ENCODE measurements at places on chromosomes 5 and 9.

DNA sequence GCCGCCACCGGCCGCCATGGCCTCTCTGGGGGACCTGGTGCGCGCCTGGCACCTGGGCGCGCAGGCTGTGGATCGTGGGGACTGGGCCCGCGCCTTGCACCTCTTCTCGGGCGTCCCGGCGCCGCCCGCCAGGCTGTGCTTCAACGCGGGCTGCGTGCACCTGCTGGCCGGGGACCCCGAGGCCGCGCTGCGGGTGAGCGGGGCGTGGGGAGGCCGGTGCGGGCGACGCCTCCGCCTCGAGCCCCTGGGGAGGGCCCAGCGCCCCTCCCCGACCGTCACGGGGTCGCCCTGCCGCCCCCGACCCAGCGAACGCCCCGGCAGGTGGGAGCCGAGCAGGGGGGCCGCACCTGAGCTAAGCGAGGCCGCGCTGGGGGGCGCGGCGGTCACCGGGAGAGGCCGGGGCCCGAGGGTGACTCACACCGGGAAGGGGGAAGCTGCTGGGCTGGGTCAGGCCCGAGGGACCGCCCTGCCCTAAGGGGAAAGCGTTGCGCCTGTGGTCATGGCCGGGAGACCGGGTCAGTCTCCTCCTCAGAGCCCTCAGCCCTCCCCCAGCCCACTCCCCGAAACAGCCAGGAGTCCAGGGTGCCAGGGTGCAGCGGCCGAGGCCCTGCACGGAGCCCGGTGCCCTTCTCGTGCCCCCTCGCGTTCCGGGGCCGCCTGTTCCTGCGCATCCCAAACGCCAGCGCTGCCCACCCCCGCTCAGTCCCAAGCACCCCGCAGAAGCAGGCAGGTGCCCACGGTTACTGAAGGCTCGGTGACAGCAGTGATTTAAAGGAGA, 510 bp downstream of the NOXA1 start:
- H3K27ac ChIP-seq, result no peak overlapping the region
- no peak for DNase-seq
- H3K4me1 ChIP-seq, result peaks cover 16% of the 10 kb centered on the region
- H3K4me3 ChIP-seq, result peak overlapping the region; percentile 26

- H3K36me3 ChIP-seq, result no peaks in the 10 kb centered on the region
Observed at GRCh38 chr9:136365775-136366222, 2.3 kb upstream of the DNLZ start.

DNA sequence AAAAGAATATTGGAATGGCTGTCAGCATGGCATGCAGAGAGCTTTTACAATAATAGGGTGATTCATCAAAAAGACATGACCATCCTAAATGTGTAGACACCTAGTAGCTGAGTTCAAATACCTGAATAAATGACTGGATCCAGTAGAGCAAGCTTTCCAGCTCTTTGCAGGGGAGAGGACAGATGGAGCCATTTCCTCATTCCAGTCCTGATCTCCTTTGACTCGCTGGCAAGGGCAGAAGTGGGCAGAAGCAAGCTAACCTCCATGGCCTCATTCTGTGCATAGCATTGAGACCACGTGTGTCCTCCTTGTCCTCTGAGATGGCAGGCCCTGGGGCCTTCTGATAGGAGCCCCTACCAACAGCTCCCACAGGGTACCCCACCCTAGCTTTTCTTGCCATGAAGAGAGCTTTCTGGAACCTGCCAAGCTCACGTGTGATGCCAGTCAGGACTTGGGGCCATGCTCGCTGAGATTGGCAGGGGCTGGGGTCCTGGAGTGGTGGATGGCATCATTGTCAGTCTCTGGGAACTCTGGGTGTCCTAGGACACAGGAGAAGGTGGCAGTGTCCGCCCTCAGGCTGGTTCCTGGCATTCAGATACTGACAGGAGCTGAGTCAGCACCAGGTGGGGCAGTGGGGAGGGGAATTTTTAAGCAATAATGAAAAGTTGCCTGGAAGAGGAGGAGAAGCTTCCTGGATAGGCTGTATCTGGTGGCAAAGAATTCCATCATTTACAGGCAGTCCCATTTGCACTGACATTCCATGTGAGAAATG, 33.6 kb downstream of the WWC1 start:
- peaks cover 20% of the 10 kb centered on the region for H3K27me3 ChIP-seq
- H3K27ac ChIP-seq, result no peak overlapping the region
- H3K36me3 ChIP-seq, result no peaks in the 10 kb centered on the region
- H3K4me3 ChIP-seq, result no peak overlapping the region

DNA sequence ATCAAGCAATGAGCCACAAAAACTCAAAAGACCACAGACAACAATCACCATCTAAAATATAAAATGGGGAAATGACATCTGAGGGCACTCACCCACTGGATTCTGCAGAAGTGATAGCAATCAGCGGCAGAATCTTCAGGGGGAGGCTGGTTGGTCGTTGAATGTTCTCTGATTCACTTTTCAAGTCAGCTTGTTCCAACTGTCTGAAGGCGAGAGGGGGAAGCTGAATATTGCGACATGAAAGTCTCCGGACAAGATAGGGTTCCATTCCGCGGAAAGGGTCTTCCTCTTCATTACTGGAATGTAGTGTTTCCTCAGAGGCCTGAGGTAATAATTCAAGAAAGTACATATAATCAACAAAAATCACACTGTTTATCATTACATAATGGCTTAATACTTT, 94.9 kb upstream of the PDE4D start:
- no peak for DNase-seq
- H3K27ac ChIP-seq, result no peak overlapping the region
- H3K36me3 ChIP-seq, result no peaks in the 10 kb centered on the region
- H3K27me3 ChIP-seq, result no peaks in the 10 kb centered on the region
- no peak overlapping the region for H3K4me3 ChIP-seq

DNA sequence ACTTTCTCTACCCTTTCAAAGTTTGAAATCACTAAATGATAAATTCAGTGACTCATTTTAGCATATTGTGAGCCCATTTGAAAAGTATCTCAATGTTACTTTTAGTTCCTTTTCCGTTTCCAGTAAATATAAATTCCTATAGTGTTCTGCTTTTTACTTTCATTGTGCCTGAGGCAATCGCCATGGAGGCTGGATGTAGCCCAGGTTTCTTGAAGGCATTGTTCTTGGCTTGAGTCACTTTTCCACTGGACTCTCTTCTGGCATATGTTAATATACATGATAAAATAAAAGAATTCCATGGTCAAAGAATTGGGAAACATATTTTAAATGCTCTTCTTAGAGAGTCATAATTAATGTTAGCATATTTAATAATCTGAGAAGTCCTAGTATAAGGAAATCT, 327.0 kb downstream of the IZUMO3 start:
- DNase-seq, result no peak
- H3K4me1 ChIP-seq, result no peaks in the 10 kb centered on the region
- no peaks in the 10 kb centered on the region for H3K27me3 ChIP-seq
- H3K4me3 ChIP-seq, result no peak overlapping the region
- no peak overlapping the region for H3K27ac ChIP-seq
- no peaks in the 10 kb centered on the region for H3K36me3 ChIP-seq

GRCh38 chr5:112885001-112885400, 23.9 kb downstream of the SRP19 start:
- H3K4me3 ChIP-seq, result no peak overlapping the region
- peaks cover 48% of the 10 kb centered on the region for H3K36me3 ChIP-seq
- DNase-seq, result no peak

DNA sequence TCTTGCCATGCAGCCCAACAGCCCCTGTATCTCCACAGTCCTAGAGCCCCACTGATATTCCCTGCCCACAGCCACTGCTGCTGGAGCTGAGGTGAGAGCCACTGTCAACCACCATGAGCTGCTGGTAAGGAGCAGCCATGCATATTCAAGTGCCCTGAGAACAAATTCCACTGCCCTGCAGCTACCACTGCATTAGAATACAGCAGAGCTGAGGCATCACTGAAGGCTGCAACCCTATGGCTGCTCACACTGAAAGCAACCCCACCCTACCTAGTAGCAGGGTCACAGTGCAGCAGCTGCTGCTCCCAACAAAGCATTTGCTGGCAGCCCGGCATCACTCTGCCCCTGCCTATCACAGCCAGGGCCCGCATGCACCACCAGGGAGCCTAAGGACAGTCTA, 68.6 kb downstream of the SKIC3 start:
- no peak overlapping the region for H3K27ac ChIP-seq
- H3K36me3 ChIP-seq, result peaks cover 71% of the 10 kb centered on the region
- no peaks in the 10 kb centered on the region for H3K27me3 ChIP-seq
- DNase-seq, result no peak
- no peak overlapping the region for H3K4me3 ChIP-seq

DNA sequence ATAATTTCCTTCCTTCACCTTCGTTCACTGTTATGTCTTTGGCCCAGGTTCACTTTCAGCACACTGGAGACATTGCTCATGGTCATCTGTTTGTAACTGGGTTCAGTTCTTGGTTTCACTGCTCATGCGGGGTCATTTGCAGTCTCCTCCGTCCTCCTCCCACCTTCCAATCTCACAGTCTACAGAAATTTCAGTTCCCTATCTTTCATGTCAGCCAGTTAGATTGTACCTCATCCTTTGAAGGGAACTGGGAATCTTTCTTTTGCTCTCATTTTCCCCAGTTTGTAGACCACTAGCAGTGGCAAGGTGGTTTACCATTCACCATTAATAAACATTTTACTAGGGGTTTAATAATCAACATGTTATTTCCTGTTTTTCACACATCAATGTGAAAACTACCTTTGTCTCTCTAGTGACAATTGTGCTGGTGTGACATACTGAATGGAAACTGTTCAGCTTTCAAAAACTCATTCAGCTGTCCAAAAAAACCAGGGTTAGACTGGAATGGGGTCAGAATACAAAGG, 100.9 kb upstream of the IL6ST start:
- H3K4me3 ChIP-seq, result no peak overlapping the region
- DNase-seq, result no peak
- H3K27me3 ChIP-seq, result no peaks in the 10 kb centered on the region
- peaks cover 34% of the 10 kb centered on the region for H3K36me3 ChIP-seq

DNA sequence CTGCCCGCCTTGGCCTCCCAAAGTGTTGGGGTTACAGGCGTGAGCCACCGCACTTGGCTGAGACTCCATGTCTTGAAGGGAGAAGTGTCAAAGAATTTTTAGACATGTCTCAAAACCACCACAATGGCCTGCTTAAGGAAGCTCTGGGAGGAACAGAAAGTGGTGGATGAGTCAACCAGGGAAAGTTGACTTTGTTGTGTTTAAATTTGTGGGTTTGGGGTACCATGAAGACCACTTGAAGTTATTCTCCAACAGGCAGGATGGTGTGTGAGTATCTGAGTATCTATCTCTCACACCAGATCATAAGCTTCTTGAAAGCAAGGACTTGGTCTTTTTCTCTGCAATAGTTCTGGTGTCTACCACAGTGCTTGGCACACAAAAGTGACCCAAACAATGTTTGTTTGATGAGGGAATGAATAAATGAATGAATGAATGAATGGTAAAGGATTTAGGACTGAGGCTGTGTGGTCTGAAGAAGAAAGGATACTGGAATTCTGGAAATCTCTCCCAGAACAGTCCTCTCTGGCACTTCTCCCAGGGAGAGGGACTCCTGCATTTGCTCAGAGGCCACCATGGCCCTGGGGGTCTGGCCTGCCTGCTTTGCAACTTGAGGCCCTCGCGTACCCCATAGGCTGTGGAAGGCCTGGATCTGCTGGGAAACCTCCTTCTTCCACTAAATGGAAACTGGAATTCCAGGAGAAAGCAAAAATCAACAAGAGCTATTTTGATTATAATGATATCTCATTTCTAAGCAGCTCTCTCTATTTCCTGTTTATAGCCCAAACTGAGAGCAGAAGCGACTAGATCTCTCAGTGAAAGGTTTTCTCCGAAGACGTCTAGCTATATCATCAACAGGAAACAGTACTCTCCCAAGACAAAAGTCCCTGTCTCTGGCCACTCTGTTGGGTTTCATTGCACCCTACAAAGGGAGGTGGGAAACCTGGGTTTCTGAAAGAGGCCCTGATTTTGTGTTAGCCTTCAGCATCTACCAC, 187.9 kb downstream of the PALM2AKAP2 start:
- H3K36me3 ChIP-seq, result peaks cover 8% of the 10 kb centered on the region
- H3K4me3 ChIP-seq, result no peak overlapping the region
- H3K27me3 ChIP-seq, result peaks cover 16% of the 10 kb centered on the region
- H3K4me1 ChIP-seq, result peaks cover 76% of the 10 kb centered on the region
- peak; percentile 43 for DNase-seq

DNA sequence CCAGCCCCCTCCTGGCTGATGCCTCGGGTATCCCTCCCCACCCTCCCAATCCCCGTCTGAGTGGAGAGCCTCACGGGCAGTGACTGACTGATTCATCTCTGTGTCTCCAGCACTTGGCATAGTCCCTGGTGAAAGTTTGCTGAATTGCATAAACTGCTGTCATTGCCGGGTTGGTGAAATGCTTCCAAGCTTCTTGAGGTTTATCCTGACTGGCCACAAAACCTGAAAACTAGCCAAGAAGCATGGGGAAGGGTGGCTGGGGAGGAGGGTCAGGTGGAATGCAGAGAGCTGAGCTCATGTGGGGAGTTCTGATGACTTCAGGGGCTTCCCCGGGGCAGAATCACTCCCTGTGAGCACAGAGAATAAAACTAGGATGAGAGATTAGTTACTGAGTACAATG, 56.9 kb upstream of the GGTA1 start:
- H3K27ac ChIP-seq, result no peak overlapping the region
- no peaks in the 10 kb centered on the region for H3K36me3 ChIP-seq
- H3K4me1 ChIP-seq, result peaks cover 5% of the 10 kb centered on the region
- peaks cover 53% of the 10 kb centered on the region for H3K27me3 ChIP-seq

DNA sequence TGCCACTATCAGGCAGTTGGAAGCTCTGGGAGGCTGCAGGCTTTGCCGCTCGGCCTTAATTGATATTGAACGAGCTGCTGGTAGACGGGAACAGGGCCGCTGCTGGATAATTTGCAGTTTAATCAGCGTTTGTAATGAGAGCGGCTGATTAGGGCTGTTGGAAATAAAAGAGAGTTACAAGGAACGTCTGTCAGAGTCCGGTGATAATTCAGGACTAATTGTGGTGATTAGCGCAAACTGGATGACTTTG, 68.2 kb upstream of the TBCA start:
- H3K4me3 ChIP-seq, result no peak overlapping the region
- H3K36me3 ChIP-seq, result no peaks in the 10 kb centered on the region
- H3K27me3 ChIP-seq, result peaks cover 60% of the 10 kb centered on the region
- DNase-seq, result no peak
- H3K4me1 ChIP-seq, result peaks cover 7% of the 10 kb centered on the region
- no peak overlapping the region for H3K27ac ChIP-seq

DNA sequence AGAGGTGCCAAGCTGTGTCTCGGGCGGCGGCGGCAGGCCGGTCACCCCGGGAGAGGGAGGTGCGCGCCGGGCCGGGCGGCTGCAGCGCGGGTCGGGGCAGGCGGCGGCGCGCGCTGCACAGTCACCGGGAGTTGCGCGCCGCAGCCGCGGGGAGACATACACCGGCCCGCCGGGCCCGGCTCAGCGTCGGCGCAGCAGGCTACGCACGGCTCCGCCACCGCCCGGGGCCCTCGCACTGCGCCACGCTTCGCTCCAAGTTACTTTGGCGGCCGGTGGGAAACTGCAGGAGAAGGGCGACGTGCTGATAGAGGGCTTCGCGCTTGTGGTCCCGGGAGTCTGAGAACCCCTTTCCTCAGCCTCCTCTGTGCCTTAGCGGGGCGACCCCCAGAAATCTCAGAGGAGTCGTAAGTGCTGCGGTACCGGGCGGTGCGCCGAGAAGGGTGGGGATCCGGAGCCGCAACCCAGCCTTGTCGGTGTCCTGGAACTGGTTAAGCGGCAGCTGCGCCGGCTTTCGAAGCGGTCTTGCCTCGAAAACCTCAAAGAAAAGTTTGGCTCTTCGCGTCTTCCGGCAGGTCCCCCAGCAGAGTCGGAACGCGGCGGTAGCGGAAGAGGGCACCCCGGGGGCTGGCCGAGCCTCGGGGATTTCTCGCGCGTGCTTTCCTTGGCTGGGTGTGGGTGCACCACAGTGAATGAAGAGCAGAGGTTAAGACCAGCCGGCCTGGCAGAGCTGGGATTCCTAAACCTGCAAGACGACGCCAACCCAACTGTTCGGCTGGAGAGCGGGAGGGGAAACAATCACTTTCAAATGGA, at the start of gene EFNA5:
EFNA5 (minus strand) TSS at position 6 of the 810 bp plus-strand sequence.
- peak within 1 kb of the TSS; percentile 70 for H3K4me3 ChIP-seq
- peaks cover 69% of the 10 kb centered on the region for H3K27me3 ChIP-seq

All from activated naive CD4-positive, alpha-beta T cell treated with anti-CD3 and anti-CD28 coated beads, Interleukin-2, amount 10 ng/mL, durations not matched to agents 7 days and 5 days (primary cell).